ENCODE measurements at places on chromosomes 5 and 9.

DNA sequence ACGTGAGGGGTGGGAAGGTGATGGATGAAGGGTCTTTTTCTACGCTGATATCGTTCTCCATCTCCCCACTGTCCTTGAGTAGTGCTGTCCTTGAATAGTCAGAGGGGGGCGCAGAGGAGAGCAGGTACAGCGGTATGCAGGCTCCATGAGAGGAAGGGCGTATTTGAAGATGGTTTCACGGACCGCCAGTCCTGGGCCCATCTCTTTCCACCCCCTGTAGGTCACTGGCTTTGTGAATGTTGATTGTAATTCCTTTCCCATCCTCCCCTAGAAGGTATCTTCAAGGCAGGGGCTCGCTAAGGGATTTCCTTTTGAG lies 40.8 kb upstream of the DAB2IP start:
- DNase-seq = no peak

- no peak for DNase-seq
Observed at GRCh38 chr9:136745389-136746154, 2.8 kb downstream of the LCN6 start.

DNA sequence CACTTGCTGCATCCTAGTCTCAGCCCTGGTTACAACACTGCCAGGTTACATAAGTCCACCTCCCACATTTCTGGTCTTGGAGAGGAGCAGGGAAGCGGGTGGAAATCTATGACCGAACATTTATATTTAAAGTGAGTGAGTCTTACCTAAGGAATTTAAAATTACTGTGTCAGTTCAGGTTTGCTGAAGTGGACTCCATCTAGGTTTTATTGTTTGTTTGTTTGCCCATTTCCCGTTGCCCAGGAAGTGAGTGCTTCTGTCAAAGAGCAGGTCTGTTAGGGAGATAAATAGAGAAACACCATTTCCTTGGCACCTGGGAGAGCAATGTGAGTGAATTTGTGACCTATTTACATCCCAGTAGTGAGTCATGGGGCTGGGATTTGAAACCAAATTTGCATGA lies 179.5 kb downstream of the KIF4B start:
- no peak for DNase-seq

DNA sequence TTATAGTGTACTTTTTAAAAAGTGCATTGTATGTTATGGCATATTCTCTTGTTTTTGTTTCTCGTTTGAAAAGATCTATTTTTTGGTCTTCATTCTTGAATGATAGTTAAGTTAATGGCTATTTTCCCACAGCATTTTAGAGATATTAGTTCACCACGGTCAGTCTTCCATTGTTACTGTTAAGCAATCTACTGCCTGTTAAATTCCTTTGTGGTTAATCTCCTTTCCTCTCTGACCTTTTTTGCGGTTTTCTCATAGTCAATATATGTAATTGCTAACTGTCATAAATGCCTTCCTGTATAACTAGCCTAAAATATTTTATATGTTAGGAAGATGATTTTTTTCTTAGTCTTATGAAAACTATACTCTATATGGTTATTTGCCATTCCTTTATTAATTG lies 250.8 kb upstream of the FBXL7 start:
- no peak for DNase-seq

- DNase-seq = no peak
Observed at GRCh38 chr5:96997265-96997859, 61.5 kb downstream of the LNPEP start.

DNA sequence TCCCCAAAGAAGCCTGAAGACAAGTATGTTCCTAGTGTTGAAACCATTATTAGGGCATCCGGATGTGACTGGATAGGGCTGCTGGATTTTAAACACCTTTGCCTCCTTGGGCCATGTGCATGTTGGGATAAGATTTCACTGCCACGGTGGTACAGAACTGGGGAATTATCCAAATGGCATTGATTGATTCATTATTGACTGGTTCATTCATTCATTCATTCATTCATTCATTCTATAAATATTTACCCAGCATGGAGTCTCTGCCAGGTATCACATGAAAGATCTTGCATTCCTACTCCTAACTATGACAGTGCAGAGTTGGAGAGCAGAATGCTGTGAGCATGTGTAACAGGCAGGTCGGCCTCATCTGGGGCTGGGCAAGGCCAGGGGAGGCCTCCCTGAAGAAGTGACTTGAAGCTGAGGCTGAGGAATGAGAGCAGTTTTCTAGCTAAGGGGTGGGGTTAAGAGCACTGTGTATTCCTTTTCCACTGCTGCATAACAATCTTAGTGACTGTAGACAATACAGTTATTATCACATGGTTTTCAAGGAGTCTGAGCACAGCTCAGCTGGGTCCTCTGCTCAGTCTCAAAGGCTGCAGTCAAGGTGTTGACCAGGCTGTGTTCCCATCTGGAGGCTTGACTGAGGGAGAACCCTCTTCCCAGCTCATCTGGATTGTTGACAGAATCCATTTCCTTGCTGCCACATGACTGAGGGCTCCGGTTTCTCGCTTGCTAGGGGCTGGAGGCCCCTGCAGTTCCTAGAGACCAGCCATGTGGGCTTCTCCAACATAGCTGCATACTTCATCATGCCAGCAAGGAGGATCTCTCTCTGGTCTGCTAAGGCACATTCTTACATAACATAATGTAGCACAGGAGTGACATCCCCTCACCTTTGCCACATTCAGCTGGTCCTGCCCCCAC lies 35.7 kb downstream of the AK8 start:
- no peak for DNase-seq

DNA sequence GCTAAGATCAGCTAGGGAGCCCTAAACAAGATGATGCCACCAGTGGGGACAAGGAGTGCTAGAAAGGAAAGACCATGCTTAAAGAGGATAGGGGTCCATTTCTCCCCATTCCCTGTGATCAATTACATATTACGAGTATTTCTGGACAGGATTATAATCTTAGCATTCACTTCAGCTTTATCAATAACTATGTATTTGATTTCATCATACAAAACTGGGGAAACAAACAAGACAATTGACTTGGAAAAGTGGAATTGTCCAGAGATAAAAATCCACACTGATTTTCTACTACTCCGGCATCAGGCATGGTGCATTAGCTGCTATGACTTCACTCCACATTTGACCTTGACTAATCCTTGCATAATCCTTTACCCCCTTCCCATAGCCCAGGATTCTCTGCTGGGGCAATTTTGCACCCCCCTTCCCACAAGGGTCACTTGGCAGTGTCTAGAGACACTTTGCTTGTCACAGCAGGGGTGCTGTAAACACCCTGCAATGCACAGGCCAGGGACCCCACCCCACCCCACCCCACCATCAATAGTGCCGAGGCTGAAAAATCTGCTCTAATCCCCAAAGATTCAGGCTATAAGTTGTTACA lies 29.9 kb upstream of the UBE2QL1 start:
- no peak for DNase-seq

GRCh38 chr5:130424341-130424740 lies 520.1 kb downstream of the CHSY3 start:
- no peak for DNase-seq

DNA sequence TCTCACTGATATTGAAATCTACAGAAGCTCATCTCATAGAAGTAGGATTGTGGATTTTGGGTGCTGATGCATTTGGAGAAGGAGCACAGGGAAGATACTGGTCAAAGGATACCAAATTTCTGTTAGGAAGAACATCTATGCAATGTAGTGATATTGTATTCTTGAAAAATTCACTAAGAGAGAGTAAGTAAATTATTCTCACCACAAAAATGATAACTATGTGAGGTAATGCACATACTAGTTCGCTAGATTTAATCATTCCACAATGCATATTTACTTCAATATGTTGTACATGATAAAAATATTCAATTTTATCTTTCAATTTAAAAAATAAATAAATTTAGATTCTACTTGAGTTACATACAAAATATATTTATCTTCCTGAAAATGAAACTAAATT lies 2040.5 kb upstream of the C9orf72 start:
- no peak for DNase-seq

- DNase-seq = no peak
Observed at GRCh38 chr9:112168197-112168596, 6.9 kb downstream of the SUSD1 start.

Data from activated T-helper 1 cell treated with Interleukin-2 at 50 U/mL for 16 hours (primary cell).